Hematopoietic multipotent progenitor cell treated with erythropoietin and hydrocortisone succinate and interleukin-3 and kit ligand, for 6 days (in vitro differentiated cells): ENCODE measurements at places on chromosomes 2 and 18.
A peak's percentile ranks its signal among the peaks of the same experiment; 100 is the strongest.

- DNase-seq: no peak
Measured at GRCh38 chr2:102109016-102109415, 33.5 kb upstream of the IL1R1 start.

DNA sequence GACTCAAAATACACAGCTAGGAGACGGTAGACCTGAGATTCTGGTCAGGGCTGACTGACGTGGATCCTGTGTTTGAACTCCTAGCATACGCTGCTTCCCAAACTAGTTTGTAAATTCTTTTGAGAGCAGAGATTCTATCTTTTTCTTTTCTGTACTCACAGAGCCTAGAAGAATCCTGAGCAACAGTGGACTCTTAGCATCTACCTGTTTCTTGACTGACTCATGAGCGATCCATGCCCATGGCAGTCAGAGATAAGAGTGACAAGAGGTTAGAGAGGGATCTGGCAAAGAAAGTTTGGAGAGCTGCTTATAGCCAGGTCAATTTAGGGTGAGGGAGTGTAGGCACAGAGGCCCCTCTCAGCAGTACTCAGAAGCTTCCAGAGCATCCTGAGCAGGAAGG, 41.1 kb upstream of the PPP1CB start:
- DNase-seq: peak; percentile 13

- no peak for DNase-seq
Measured at GRCh38 chr2:201883606-201884369, 77.5 kb downstream of the CDK15 start.

DNA sequence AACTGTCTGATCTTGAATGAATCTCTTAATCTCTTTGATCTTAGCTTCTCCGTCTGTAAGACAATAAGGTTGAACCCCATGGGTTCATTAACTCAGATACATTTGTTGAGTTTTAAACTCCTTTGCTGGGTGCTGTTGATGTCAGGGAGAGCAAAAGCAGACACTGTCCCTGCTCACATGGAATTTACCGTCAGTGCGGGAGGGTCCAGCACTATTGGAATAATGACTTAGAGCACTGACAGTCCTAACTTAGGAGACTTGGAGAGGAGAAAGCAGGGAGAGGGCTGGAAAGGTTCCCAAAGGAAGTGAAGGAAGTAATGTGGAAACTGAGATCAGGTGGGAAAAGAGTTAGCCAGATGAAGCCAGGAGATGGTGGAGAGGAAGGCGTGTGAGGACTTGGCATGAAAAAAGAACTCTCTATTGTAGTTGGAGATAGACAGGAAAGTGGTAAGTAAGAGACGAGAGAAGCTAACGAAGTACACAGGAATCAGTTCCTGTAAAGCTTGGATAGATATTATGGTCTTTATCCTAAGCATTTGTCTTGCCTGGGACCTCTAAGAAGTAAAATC, 141.4 kb upstream of the SERTAD2 start:
- DNase-seq: no peak

- no peak for DNase-seq
Measured at GRCh38 chr18:69956057-69956456, 8.4 kb upstream of the CD226 start.

- peak; percentile 67 for DNase-seq
Measured at GRCh38 chr2:195498176-195498575, 158.8 kb upstream of the SLC39A10 start.

GRCh38 chr2:98461498-98462049, 16.9 kb downstream of the INPP4A start:
- no peak for DNase-seq

- no peak for DNase-seq
Measured at GRCh38 chr2:162473-163382, 101.1 kb downstream of the SH3YL1 start.

DNA sequence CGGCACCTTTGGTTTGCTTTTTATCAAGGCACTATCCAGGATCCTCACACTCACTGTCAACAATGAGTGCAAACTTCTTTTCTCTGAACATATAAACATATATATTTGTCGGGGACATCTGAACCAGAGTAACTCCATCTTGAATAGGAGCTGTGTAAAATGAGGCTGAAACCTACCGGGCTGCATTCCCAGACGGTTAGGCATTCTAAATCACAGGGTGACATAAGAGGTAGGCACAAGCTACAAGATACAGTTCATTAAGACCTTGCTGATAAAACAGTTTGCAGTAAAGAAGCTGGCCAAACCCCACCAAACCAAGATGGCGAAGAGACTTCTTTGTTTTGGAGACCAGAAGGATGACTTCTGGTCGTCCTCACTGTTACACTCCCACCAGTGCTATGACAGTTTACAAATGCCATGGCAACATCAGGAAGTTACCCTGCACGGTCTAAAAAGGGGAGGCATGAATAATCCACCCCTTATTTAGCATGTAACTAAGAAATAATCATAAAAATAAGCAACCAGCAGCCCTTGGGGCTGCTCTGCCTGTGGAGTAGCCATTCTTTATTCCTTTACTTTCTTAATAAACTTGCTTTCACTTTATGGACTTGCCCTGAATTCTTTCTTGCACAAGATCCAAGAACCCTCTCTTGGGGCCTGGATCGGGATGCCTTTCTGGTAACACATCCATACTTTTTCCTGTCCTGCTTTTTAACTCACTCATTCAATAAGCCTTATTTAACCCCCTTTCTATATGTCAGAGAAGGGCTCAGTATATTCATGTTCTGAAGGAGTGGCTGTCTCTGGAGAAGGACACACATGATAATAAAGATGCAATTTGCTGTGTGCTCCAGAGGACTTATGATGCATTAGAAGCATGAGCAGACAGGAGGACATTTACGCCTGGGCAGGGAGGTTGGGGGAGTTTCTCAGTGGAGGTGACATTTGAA, 65.4 kb downstream of the TACR1 start:
- DNase-seq: no peak

DNA sequence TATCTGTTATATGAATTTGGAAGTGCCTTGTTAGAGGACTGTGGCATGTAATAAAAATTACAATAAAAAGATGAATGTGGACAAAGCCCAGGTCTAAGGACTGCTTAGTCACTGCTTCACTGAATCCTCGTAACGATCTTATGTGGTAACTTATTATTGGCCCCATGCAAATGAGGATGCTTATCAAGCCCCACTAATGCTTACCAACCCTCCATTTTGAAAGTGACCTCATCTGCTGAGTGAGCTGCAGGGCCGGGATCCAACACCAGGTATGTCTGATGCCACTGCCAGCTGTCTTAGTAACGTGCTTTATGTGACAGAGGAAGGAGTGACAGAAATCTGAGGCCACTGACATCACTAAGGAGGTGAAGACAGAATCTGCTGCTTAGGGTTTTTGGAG, 65.3 kb upstream of the CCDC85A start:
- DNase-seq: no peak

DNA sequence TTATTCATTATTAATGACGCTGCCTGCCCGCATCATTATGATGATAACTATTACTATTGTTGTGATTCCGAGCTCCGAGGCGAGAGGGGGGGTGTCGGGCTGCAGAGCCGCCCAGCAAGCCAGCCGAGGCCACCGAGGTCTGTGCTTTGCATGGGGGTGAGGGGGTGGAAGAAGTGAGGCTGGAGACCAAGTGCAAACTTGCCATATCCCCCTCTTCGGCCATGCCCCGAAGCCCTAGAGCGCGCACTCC, 3.6 kb downstream of the BCL11A start:
- no peak for DNase-seq

- no peak for DNase-seq
Measured at GRCh38 chr2:150449856-150450255, 37.6 kb downstream of the RND3 start.
